DND-41 (cell line): ENCODE measurements at places on chromosomes 12 and 14.

DNA sequence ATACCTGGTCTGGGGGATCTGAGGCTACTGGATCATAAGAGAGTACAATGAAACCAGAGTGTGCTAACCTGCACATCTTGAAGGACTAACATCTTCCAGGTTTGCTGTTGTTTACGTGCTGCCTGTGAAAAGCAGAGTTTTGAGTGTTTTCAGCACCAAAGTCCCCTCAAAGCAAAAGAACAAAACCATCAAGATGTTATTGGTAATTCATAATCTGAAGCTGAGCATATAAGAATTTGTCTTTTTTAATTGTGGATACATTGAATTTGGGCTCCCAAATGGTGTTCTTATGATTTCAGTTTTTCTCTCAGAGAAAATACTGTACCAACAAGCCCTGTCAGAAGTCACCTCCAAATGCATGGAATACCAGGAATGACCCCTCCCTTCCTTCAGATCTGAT, 110.2 kb downstream of the BTG1 start:
- peaks cover 87% of the 10 kb centered on the region for H3K4me1 ChIP-seq
- no peak for DNase-seq
- peak overlapping the region; percentile 46 for H3K4me3 ChIP-seq
- H3K36me3 ChIP-seq, result no peaks in the 10 kb centered on the region
- H3K27me3 ChIP-seq, result no peaks in the 10 kb centered on the region

GRCh38 chr12:65156366-65156841, 13.0 kb upstream of the LEMD3 start:
- peak overlapping the region; percentile 72 for H3K27ac ChIP-seq
- peaks cover 3% of the 10 kb centered on the region for H3K27me3 ChIP-seq
- no peaks in the 10 kb centered on the region for H3K36me3 ChIP-seq
- H3K4me1 ChIP-seq, result peaks cover 19% of the 10 kb centered on the region
- no peak overlapping the region for H3K4me3 ChIP-seq
- peak; percentile 16 for DNase-seq

DNA sequence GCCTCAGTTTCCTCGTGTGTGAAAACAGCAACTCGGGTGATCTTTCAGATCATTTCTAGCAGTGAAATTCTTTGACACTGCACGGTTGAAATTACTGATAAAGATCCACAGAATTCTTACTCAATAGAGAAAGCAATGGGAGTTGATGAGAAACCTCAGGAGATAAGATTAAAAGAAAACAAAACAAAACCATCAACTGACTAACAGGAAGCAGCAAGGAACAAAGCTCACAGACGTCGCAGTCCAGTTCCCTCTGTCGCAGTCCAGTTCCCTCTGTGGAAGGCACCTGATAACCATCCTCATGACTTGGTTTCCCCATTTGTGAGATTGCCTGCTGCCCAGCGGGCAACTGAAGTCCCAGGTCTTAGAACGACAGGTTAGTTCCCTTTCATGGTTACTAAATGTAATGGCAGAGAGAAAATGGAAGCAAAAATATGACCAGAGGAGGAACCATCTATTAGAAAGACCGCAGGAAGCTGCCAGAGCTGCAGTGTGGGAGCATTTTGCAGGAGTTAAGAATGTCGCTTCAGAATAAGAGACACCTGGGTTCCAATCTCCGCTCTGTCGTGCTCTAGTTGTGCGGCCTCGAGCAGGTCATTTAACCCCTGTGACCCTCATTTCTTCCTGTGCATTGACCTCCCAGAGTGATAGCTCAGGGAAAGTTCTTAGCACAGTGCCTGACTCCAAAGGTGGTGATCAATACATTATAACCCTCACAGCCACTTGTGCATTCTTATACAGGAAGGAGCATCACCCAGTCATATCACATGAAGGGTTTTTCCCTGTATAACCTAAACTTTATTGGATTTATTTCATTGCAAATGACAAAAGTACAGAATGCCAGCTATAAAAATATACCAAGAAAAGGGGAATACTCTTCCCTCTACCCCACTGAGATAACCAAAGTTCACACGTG, 5.1 kb upstream of the MED13L start:
- H3K27me3 ChIP-seq, result no peaks in the 10 kb centered on the region
- H3K4me3 ChIP-seq, result no peak overlapping the region
- no peaks in the 10 kb centered on the region for H3K36me3 ChIP-seq
- DNase-seq, result no peak

GRCh38 chr12:127043731-127044130, 1223.2 kb upstream of the TMEM132C start:
- H3K27me3 ChIP-seq, result no peaks in the 10 kb centered on the region
- no peak for DNase-seq
- H3K36me3 ChIP-seq, result no peaks in the 10 kb centered on the region
- no peak overlapping the region for H3K27ac ChIP-seq
- H3K4me1 ChIP-seq, result no peaks in the 10 kb centered on the region
- no peak overlapping the region for H3K4me3 ChIP-seq

GRCh38 chr12:79023784-79024183, 159.2 kb downstream of the SYT1 start:
- no peaks in the 10 kb centered on the region for H3K4me1 ChIP-seq
- H3K27me3 ChIP-seq, result no peaks in the 10 kb centered on the region
- H3K27ac ChIP-seq, result no peak overlapping the region

DNA sequence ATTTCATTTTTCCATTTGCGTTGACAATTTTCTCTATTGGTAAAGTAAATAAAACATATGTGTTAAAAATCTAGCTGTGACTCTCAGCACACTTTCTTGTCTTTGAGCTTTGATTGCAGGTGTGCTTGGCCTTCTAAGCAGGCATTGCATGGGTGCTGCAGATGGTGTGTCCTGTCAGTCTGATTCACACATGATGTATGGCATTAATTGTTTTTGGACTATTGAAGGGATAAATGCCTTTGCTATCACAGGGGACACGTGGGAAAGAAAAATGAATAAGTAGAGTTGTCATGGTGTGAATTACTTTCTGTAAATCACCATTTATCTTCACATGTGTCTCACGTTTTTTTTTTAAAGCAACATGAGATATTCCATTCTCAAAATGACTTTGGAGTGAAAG, 211.3 kb upstream of the NAV3 start:
- no peak for DNase-seq
- H3K4me1 ChIP-seq, result no peaks in the 10 kb centered on the region
- no peak overlapping the region for H3K4me3 ChIP-seq
- no peak overlapping the region for H3K27ac ChIP-seq
- no peaks in the 10 kb centered on the region for H3K27me3 ChIP-seq
- no peaks in the 10 kb centered on the region for H3K36me3 ChIP-seq

- no peaks in the 10 kb centered on the region for H3K4me1 ChIP-seq
- no peak overlapping the region for H3K4me3 ChIP-seq
- no peaks in the 10 kb centered on the region for H3K36me3 ChIP-seq
- no peak for DNase-seq
These were observed 118.7 kb upstream of the TSPAN8 start for GRCh38 chr12:71276541-71276940.

- H3K27ac ChIP-seq, result no peak overlapping the region
- no peaks in the 10 kb centered on the region for H3K4me1 ChIP-seq
- DNase-seq, result no peak
- H3K4me3 ChIP-seq, result no peak overlapping the region
- H3K27me3 ChIP-seq, result no peaks in the 10 kb centered on the region
These were observed 249.3 kb downstream of the FUT8 start for GRCh38 chr14:65661865-65662264.

- no peak for DNase-seq
- H3K4me1 ChIP-seq, result no peaks in the 10 kb centered on the region
- no peak overlapping the region for H3K4me3 ChIP-seq
- no peaks in the 10 kb centered on the region for H3K27me3 ChIP-seq
- no peaks in the 10 kb centered on the region for H3K36me3 ChIP-seq
These were observed 11.0 kb downstream of the SOX5 start for GRCh38 chr12:23938422-23938821.

DNA sequence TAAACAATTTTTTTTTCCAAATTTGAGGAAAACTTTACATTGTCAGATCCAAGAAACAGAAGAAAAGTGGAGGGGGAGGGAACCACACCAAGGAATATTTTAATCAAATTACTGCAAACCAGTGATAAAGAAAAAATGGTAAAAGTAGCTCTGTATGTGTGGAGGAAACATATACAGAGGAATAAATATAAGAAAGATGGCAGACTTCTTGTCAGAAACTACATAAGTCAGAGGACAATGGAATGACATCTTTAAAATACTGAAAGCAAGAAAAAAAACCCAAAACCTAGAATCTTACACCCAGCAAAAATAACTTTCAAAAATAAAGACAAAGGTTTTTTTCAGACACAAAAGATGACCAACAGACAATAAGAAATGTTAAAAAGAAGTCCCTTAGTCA, 10.2 kb upstream of the LLPH start:
- no peak overlapping the region for H3K27ac ChIP-seq
- H3K27me3 ChIP-seq, result no peaks in the 10 kb centered on the region
- H3K4me3 ChIP-seq, result no peak overlapping the region
- no peak for DNase-seq
- H3K36me3 ChIP-seq, result peaks cover 95% of the 10 kb centered on the region

GRCh38 chr14:80507292-80507869, 296.1 kb upstream of the DIO2 start:
- peaks cover 4% of the 10 kb centered on the region; the same call in 1 of the 2 replicates for H3K4me1 ChIP-seq
- no peaks in the 10 kb centered on the region for H3K27me3 ChIP-seq
- H3K27ac ChIP-seq, result no peak overlapping the region

DNA sequence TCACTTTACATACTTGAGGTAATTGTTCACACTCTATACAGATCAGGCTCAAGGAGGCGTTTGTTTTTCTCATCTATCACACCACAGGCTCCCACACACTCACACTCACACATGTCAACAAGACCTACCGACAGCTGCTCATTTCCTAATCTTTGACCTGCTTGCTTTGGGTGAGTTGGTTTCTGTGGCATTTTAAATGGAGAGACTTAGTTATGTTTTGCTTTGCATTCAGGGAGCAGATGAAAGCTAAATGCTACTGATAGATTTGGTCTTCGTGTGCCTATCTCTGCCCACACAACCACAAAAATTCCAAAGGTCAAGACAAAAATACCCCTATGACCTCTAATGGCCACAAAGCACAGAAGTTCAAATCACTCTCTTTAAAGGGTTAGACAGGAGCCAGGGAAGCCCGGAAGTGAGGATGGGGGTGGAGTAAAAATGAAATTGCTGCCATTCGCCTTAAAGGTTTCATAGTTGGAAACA, 203.5 kb upstream of the G2E3 start:
- no peak overlapping the region for H3K27ac ChIP-seq
- DNase-seq, result no peak
- H3K4me3 ChIP-seq, result no peak overlapping the region
- no peaks in the 10 kb centered on the region for H3K36me3 ChIP-seq

- H3K4me1 ChIP-seq, result no peaks in the 10 kb centered on the region
- no peak overlapping the region for H3K4me3 ChIP-seq
- DNase-seq, result no peak
- H3K36me3 ChIP-seq, result no peaks in the 10 kb centered on the region
- H3K27ac ChIP-seq, result no peak overlapping the region
These were observed 96.3 kb downstream of the GALC start for GRCh38 chr14:87896393-87897380.

DNA sequence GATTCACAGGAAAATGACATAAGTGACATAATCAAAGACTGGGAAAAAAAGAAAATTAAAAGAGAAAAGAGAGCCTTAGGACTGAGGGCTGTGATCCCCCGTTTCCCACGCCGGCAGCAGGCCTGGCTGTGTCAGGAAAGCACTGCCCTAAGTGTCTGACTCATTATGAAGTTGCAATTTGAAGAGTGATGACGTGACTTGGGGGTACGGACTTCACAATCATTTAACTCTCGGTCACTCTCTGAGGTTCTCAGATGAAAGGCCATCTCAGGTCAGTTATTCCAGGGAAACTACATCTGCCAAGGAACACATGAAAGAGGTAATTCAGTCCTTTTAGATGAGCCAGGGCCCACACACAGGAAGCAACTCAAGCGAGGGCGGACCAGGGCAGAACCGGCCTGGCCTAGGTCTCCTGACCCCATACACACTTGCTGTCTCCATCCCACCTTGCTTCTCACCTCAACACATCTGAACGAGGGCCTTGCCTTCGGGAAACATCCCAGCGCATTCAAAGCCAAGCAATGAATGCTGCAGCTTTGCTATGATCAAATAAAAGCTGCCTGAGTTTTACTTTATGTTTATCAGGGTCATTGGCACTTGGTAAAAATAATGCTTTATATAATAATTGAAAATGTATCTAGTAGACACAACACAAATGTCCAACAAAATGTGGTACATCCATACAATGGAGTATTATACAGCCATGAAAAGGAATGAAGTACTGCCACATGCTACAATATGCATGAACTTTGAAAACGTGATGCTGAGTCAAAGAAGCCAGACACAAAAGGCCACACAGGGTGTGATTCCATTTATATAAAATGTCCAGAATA, 2.7 kb downstream of the SSH1 start:
- peaks cover 33% of the 10 kb centered on the region for H3K4me1 ChIP-seq
- H3K36me3 ChIP-seq, result peaks cover 7% of the 10 kb centered on the region
- no peak overlapping the region for H3K4me3 ChIP-seq
- no peak overlapping the region for H3K27ac ChIP-seq
- H3K27me3 ChIP-seq, result peaks cover 5% of the 10 kb centered on the region
- no peak for DNase-seq

- H3K4me1 ChIP-seq, result peaks cover 59% of the 10 kb centered on the region
- H3K27me3 ChIP-seq, result no peaks in the 10 kb centered on the region
- peak overlapping the region; percentile 75 for H3K4me3 ChIP-seq
- H3K27ac ChIP-seq, result peak overlapping the region; percentile 49
These were observed 2.6 kb downstream of the WNK1 start for GRCh38 chr12:754851-755562.

DNA sequence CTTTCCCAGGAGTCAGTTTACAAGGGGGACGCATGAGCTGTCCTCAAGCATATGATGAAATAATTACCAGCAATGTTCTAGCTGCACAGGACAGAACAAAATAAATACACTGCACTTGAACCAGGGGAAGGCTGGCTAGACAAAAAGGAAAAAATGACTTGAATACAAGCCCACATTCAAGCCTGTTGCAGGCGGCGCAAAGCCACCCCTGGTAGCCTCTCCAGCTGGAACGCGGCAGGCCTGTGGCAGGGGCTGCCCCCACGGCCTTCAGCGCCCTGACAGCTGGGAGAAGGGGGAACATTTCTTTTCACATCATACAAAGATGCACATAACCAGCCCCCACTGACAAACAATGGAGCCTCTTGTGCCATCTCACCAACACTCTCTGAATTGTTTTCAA, 57.1 kb downstream of the TRAFD1 start:
- no peak overlapping the region for H3K4me3 ChIP-seq
- H3K27me3 ChIP-seq, result no peaks in the 10 kb centered on the region
- no peak overlapping the region for H3K27ac ChIP-seq
- DNase-seq, result no peak
- peaks cover 68% of the 10 kb centered on the region for H3K36me3 ChIP-seq

GRCh38 chr12:110934093-110934852, 13.9 kb upstream of the MYL2 start:
- H3K27ac ChIP-seq, result no peak overlapping the region
- H3K4me3 ChIP-seq, result no peak overlapping the region
- no peaks in the 10 kb centered on the region for H3K4me1 ChIP-seq

DNA sequence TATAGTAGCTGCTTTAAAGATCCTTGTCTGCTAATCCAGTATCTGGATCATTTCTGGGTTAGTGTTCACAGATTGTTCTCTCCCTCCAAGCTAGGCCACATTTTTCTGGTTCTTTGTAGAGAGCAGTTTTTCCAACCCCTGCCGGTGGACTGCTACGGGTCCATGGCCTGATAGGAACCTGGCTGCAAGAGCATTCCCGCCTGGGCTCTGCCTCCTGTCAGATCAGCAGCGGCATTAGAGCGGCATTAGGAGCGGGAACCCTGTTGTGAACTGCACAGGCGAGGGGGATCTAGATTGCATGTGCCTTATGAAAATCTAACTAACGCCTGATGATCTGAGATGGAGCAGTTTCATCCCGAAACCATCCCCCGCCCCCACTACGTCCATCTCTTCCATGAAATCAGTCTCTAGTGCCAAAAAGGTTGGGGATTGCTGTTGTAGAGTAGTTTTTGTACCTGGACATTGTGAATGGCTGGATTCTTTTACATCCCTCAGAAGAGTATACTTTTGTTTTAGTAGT, 50.4 kb downstream of the MYRFL start:
- no peak overlapping the region for H3K27ac ChIP-seq
- no peak overlapping the region for H3K4me3 ChIP-seq
- no peaks in the 10 kb centered on the region for H3K36me3 ChIP-seq
- no peaks in the 10 kb centered on the region for H3K27me3 ChIP-seq
